ENCODE measurements at places on chromosomes 6 and 20.
A peak's percentile ranks its signal among the peaks of the same experiment; 100 is the strongest.

DNA sequence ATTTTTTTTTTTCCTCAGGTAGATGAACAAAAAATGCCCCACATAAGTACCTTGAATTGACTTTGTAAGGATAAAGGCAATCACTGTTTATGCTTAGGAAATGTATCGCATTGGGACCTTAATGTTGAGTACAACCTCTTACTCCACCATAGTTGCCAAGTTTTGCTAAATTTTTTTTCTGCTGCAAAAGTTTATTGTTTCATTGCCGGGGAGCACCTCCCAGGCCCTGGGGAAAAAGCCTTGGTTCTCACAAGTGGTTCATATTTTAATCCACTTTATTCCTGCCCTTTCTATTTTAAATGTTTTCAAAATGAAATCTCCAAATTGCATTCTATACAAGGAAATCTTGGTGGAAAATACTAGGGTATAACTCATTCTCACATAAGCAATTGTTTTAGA lies 52.3 kb upstream of the UTRN start:
- no peak for DNase-seq

DNA sequence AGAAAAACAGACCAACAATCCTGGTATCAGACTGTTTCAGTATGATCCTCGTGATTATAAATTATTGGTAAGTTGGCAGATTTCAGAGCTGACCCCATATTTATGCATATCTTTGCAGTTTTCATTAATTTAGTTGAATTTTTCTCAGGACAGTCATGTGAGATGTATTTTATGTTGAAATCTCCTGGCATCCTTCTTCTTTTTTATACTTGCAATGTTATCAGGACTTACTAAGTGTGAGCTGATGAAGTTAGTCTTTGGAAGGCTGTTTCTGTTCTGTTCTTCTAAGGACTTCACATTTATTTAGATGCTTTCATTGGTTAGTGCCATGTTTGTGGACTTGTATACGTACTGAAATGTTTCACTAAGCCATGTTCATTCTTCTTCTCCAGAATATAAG lies 17.2 kb downstream of the SMPDL3A start:
- DNase-seq: no peak

- no peak for DNase-seq
Measured at GRCh38 chr6:71724456-71725125, 161.8 kb upstream of the RIMS1 start.

GRCh38 chr6:36130667-36131510 lies 576 bp downstream of the MAPK13 start:
- DNase-seq: no peak

DNA sequence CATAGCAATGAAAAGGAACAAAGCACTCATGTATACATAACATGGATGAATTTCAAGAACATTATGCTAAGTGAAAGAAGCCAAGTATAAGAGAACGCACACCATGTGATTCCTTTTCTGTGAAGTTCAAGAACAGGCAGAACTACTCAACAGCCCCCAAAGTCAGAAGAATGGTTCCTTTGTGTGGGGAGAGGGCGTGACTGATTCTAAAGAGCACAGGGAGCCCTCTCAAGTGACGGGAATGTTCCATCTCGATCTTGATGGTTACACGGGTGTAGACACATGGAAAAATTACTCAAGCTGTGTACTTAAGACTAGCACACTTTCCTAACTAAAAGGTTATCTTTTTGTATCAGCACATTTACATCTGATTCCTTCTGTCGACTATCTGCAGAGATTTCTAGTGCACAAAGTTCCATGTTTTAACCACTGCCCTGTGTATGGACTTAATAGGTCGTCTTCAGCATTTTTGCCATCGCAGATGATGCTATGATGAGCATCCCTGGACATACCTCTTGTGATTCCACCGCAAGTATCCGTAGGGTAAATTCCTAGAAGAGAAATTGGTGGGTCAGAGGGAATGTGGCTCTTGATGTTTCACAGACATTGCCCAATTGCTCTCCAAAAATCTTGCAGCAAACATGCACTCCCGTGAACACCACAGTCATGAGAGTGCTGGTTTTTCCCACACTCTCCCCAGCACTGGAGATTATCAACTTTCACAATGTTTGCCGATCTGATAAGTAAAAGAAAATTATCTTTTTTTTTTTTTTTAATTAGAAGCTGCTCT lies 279.3 kb downstream of the BMP7 start:
- no peak for DNase-seq

DNA sequence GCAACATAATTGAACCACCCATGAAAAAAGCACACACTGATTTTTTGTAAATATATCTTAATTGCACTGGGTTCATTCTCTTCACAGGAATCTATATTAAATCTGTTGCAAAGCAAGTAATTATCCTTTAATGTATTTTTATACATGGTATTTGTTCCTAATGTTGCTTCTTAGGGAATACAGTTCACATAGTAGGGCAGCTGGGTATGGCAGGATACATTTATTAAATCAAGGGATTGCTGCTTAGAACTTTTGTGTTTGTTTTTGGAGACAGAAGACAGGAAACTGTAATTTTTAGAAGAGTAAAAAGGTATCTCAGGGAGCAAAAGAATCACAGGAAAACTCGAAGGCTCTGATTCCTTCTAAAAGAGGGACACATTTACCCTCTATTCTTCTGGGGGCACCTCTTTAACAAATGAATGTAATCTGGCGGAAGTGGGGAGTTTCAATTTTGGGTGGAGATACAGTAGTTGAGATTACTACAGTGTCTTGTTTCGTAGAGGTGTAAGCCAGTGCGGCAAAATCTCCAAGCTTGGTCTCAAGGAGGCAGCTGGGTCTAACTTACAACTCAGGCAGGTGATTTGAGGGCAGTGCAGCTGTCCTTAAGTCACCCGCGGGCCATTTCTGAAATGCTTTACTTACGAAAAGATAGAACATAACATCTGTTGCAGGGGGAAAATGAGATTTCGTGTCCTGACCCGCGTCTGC lies 812 bp upstream of the SMIM13 start:
- DNase-seq: no peak

GRCh38 chr20:24638591-24639548 lies 169.4 kb downstream of the SYNDIG1 start:
- DNase-seq: no peak

DNA sequence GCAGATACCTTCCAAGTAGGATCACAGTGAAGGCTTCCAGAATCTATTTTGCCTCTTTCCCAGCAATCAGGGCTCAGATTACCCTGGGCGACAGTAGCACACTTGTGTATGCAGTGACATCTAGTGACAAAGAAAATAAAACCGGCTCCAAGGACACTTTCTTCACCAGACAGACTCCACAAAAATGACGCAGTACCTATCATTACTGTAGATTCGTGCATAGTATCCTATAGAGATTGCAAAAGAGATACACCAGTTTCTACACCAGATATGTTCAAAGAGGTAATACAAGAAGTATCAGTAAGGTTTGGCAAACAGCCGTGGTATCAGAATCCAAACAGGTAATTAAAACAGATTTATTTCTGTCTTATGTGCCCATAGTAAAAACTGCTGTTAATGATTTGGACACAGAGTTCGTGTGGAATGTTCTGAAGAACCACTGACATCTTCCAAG lies 600.4 kb upstream of the JAG1 start:
- DNase-seq: peak; percentile 41

- DNase-seq: no peak
Measured at GRCh38 chr6:151109869-151110575, 129.7 kb upstream of the AKAP12 start.

DNA sequence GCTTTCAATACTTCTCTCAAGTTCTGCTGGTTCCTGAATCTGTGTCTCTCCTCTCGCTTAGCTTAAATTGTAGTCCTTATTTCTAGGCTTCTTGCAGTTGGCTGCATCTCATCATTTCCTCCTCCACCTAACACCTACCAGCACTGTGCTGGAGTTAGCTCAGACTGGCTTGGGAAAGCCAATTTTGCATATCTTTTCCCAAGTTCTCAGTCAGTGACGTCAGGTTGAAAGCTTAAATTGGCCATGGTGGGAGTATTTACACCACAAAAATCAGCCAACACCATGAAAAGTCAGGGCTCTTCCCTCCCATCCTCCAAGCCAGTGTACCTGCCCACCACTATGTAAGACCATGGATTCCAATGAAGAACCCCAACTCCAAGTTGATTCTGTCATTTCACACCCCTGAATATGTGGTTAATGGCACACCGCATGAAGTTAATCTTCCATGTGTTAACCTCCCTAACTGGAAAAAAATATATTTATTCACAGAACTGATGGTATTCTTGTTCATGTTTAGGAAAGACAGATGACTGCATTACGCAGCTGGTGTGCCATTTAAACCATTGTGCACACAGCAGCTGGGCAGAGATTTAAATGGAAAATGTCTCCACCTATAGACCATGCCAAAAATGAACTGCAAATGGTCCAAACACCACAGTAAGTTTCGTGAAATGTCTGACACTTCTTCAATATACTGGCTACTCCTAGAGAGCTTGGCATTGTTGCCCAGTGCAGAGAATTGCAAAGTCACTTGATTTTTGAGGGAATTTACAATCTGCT lies 274.1 kb upstream of the MAP3K7 start:
- DNase-seq: no peak

DNA sequence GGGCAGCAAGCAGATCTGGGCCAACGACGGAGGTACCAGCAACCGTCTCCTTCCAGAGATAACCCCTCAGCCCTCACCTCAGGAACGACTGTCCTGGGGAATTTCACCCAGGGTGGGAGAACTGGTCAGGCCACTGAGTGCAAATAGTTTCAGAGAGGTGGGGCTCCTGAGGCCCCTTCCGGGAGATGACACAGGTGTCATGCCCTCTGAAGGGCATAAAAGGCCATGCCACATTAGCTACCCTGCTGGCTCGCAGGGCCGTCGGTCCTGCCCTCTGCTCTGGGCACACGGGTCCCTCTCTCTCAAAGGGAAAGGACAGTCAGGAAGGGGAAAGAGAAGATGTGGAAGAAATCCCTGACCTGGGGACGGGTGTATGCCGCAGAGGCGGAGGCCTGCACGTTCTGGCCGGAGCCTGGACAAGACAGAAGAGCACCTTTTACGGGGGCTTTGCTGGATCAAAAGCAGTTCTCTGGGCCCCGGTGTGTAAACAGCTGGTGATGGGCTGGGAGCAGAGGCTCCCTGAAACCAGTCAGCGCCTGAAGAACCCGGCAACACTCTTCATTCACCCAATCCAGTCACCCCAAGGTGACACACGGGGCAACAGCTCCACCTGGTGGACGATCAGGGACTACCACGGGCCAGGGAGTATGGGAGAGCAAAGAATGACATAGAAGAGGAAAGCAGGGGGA lies 6.4 kb upstream of the TAF8 start:
- DNase-seq: no peak

DNA sequence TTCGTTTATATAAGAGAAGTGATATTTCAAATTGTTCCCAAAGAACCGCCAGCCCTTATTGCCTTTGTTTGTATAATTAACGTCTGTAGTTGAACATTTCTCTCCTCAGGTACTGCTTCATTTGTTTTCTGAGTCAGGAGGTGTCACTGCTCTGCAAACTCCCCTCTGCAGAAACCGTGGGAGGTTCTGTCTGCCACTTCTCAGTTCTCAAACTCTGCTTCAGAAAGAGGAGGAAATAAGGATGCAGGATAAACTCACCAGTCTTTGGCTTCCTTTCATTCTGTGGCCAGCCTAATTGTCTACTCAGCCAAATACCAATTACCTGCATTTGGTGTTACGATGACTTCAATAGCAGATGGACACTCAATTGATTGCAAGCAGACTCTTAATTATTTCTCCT lies 149.8 kb downstream of the PAK5 start:
- DNase-seq: no peak
